Kidney (tissue), 22 donors: ENCODE measurements at places on chromosomes 12 and 14. TPM values are rescaled to one million over a fixed set of nuclear protein-coding genes. Genes with fewer than 3 reads are reported as not detected.
A peak's percentile ranks its signal among the peaks of the same experiment; 100 is the strongest.

The TTC9 gene
- total RNA-seq = 5.2 TPM

The RNU4-1 gene
- total RNA-seq = 3,016 TPM

The ACSM4 gene
- not detected for total RNA-seq

The ACOT2 gene
- 29.4 TPM for total RNA-seq

The FAM186B gene
- 0.85 TPM for total RNA-seq

The PCNX4 gene
- 44.9 TPM for total RNA-seq

The SLC39A2 gene
- total RNA-seq = not detected

The SPIC gene
- 0.44 TPM for total RNA-seq

The NCOR2 gene
- 205 TPM for total RNA-seq

DNA sequence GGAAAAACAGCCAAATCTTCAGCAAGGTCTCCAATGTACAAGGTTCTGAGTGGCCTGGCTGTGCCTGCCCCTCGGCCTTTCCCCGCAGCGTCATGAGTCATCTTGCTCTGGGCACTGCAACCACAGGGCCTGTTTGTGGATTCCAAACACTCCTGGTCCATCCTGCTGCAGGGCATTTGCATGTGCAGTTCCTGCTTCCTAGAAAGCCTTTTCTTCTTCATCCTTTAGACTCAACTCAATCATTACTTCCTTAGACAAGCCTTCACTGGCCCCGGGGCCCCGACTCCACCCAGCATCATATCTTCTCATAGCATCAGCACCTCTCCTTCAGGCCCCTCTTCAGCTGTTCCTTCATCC is 101.8 kb upstream of the EGLN3 start:
- H3K27ac ChIP-seq = no peak overlapping the region
- DNase-seq = no peak
- no peaks in the 10 kb centered on the region for H3K4me1 ChIP-seq
- no peaks in the 10 kb centered on the region for H3K27me3 ChIP-seq
- H3K4me3 ChIP-seq = no peak overlapping the region

DNA sequence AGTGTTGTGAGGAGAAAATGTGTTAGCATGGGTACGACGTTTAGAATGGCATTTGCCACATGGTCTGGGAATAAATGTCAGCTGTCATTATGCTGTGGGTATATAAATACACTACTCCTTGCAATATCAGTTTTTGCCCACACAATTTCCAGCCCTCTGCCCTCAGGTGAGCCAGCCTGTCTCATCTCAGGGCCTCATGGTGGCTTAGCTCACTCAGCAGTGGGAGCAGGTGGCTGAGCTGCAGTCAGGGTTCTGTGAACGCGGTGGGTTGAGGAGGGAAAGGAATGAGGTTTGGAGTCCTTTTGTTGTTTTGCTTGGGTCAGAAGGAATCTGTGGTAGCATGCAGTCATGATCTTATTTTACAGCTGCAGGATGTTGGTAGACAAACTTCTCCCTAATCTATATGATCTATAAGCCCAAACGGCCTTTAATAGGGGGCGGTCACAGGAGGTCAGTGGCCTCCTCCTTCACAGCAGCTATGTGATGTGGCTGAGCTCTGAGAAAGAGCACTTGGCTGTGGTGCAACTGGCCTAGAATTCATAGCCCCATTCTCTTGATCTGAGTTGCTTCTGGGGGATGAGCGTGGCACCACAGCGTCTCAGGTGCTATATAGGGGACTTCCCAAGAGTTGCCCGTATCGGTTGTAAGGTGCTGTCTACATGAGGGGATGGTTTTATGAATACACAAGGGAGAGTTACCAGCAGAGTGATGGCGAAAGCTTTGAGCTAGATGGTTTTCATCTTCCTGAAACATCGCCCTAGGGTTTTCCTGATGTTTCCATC is 27.8 kb upstream of the KCNA5 start:
- DNase-seq = no peak
- no peaks in the 10 kb centered on the region for H3K4me1 ChIP-seq
- H3K27me3 ChIP-seq = no peaks in the 10 kb centered on the region
- no peak overlapping the region for H3K27ac ChIP-seq
- no peaks in the 10 kb centered on the region for H3K36me3 ChIP-seq
- no peak overlapping the region for H3K4me3 ChIP-seq

GRCh38 chr12:19757317-19757877 is 318.1 kb downstream of the AEBP2 start:
- no peaks in the 10 kb centered on the region for H3K36me3 ChIP-seq
- DNase-seq = peak; percentile 38

- no peak overlapping the region for H3K27ac ChIP-seq
- DNase-seq = no peak
- H3K4me3 ChIP-seq = no peak overlapping the region
- no peaks in the 10 kb centered on the region for H3K36me3 ChIP-seq
- H3K4me1 ChIP-seq = peaks cover 3% of the 10 kb centered on the region
Observed at GRCh38 chr14:99318091-99318958, 46.3 kb upstream of the BCL11B start.

DNA sequence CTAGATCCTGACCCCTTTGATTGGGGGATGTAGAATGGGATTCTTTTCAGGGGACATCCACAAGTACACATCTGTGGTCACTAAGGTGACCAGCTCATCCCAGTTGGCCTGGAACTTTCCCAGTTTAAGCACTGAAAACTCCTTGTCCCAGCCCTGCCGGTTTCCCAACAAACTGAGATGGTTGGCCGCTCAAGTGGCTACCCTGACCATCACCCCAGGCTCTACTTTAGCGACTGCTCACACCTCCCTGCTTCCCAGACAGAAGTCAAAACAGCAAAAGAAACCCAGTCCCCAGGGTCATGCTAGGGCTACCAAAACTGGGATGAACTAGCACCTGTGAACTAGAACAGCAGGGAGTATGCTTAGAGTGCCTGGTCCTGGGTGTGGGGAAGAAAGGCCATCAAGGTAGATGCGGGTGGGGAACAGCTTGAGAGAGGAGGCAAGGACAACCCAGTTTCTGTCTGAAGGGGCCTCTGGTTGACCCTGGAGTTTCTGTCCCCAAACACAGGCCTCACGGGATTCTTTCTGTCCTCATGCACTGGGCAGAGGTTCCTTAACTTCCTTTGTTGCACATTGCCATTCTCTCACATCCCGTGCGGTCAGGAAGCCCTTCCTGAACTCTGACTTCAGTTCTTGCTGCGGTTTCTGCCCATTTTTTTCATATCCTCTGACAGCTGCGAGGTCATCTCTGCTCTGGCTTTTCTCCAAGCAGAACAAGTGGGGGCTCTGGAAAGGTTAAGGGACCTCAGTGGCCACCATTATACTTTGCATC is 1.6 kb downstream of the LTB4R start:
- no peaks in the 10 kb centered on the region for H3K4me1 ChIP-seq
- no peak overlapping the region for H3K4me3 ChIP-seq
- H3K27ac ChIP-seq = peak overlapping the region; percentile 16
- no peak for DNase-seq

GRCh38 chr14:52068615-52069306 is at the start of gene NID2:
NID2 (minus strand) TSS chr14:52069059; CDS start chr14:52068994, 65 bp downstream.
- H3K27ac ChIP-seq = peak within 1 kb of the TSS; percentile 61
- peak; percentile 96 for DNase-seq
- peaks cover 7% of the 10 kb centered on the region for H3K4me1 ChIP-seq

DNA sequence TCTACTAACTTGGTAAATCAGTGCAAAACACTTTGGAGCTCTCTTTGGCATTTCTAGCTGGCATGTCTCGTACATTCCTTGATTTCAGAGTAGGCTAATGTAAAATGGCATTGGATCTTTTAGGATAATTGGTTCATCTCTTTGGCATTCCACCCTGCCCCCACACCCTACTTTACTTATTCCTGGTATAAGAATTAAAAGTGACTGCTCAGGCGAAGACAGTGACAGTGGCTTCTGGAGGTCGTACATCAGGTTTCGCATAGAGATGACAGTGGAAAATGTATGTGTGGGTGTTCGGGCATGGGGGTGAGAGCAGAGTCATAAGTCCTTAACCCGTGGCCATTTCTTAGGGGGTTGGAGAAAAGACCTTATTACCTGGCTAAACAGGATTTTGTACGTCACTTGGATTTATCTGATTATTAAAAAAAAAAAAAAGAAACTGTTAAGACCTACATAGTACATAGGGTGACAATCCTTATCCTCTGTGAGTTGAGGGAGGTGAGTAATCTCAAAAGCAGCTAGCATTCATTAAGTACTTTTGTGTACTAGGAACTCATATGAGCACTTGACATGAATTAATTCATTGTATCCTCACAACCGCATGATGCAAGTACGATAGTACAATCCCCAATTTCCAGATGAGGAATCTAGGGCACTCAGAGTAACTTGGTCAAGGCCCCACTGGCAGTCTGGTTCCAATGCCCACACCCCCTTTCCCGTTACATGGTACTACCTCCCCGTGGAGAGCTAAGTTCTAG is 22.4 kb upstream of the KCNK13 start:
- no peaks in the 10 kb centered on the region for H3K36me3 ChIP-seq
- DNase-seq = no peak
- no peaks in the 10 kb centered on the region for H3K27me3 ChIP-seq

GRCh38 chr12:76451528-76451927 is 103.3 kb upstream of the BBS10 start:
- no peak for DNase-seq
- H3K27ac ChIP-seq = no peak overlapping the region
- no peaks in the 10 kb centered on the region for H3K4me1 ChIP-seq
- no peak overlapping the region for H3K4me3 ChIP-seq
- H3K36me3 ChIP-seq = no peaks in the 10 kb centered on the region

GRCh38 chr14:105492971-105493871 is 2.2 kb downstream of the TEDC1 start:
- peak; percentile 9 for DNase-seq
- H3K36me3 ChIP-seq = no peaks in the 10 kb centered on the region
- H3K4me3 ChIP-seq = no peak overlapping the region
- no peaks in the 10 kb centered on the region for H3K4me1 ChIP-seq
- H3K27ac ChIP-seq = no peak overlapping the region

DNA sequence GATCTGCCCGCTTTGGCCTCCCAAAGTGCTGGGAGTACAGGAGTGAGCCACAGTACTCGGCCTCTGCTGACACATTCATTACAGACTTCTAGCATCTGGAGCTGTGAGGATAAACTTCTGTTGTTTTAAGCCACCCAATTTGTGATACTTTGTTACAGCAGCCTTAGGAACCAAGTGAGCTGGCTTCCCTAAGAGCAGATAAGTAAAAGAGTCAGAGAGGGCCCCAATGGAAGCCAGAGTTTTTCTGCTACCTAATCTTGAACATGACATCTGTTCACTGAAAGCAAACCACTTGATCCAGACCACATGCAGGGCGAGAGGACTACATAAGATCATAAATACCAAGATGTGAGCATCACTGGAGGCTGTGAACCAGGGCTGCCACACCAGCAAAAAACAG is 3.7 kb upstream of the MAPKAPK5 start:
- no peak overlapping the region for H3K4me3 ChIP-seq
- H3K27me3 ChIP-seq = no peaks in the 10 kb centered on the region
- H3K36me3 ChIP-seq = no peaks in the 10 kb centered on the region
- DNase-seq = no peak
- peaks cover 18% of the 10 kb centered on the region for H3K4me1 ChIP-seq

- H3K27me3 ChIP-seq = no peaks in the 10 kb centered on the region
- no peaks in the 10 kb centered on the region for H3K36me3 ChIP-seq
- peak; percentile 49 for DNase-seq
- no peak overlapping the region for H3K4me3 ChIP-seq
- no peak overlapping the region for H3K27ac ChIP-seq
Observed at GRCh38 chr12:105538880-105539279, 208.4 kb downstream of the C12orf75 start.

- no peaks in the 10 kb centered on the region for H3K36me3 ChIP-seq
- H3K4me1 ChIP-seq = no peaks in the 10 kb centered on the region
- peak; percentile 44 for DNase-seq
- H3K27me3 ChIP-seq = peaks cover 56% of the 10 kb centered on the region
- H3K4me3 ChIP-seq = no peak overlapping the region
- H3K27ac ChIP-seq = no peak overlapping the region
Observed at GRCh38 chr12:102950107-102950949, 7.1 kb upstream of the ASCL1 start.

- DNase-seq = no peak
- no peak overlapping the region for H3K27ac ChIP-seq
- no peak overlapping the region for H3K4me3 ChIP-seq
- no peaks in the 10 kb centered on the region for H3K27me3 ChIP-seq
- H3K36me3 ChIP-seq = no peaks in the 10 kb centered on the region
- no peaks in the 10 kb centered on the region for H3K4me1 ChIP-seq
Observed at GRCh38 chr14:79411403-79412174, 799.7 kb downstream of the DIO2 start.

- H3K4me3 ChIP-seq = no peak overlapping the region
- H3K36me3 ChIP-seq = no peaks in the 10 kb centered on the region
- H3K27ac ChIP-seq = no peak overlapping the region
- H3K27me3 ChIP-seq = no peaks in the 10 kb centered on the region
- DNase-seq = peak; percentile 53
Observed at GRCh38 chr12:86600664-86601231, 344.6 kb upstream of the MGAT4C start.

DNA sequence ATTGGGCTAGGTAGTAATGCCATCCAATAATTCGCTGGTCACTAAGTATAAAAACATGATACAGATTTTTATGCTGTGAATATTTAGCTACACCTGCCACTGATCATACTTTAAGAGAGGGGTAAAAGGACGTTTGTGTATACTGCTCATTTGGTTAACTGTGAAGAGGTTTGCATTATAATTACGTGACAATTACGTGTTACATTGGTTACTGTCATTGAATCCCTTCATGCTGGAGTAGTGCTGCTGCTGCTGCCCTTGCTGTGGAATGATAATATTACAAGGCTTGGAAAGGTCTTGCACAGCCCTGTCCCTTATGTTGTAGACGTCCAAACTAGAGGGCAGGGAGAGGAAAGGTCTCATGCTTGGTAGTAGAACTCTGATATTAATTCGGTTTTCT is 312.2 kb upstream of the ATP2B1 start:
- no peaks in the 10 kb centered on the region for H3K36me3 ChIP-seq
- no peak for DNase-seq
- no peak overlapping the region for H3K4me3 ChIP-seq
